ENCODE measurements at places on chromosomes 2 and 18.

DNA sequence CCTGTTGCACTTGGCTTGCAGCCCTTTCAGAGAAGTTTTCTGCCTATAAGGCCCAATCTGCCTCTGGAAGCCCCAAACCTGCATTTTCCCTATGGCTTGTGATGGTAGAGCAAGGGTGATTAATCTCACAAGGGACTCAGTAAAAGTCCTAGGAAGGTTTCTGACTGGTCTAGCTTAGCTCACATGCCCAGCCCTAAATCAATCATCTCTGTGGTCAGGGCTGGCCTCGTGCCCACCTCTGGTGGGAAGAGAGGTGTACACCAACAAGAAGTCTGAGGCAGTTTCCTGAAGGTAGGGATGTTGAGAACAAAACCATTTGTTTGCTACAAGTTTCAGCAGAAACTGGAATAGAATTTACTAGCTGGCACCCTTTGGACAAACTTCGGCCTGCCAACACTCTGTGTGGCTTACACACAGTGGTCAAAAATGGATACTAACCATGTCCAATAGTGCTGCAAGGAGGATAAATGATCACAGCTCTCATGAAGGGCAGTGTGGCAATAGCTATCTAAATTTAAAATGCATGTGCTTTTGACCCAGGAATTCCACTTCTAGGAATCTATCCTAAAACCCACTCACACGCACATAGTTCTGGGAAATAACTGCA is 96.4 kb downstream of the EN1 start:
- DNase-seq, result no peak

- DNase-seq, result no peak
These were observed 378.5 kb upstream of the ID2 start for GRCh38 chr2:8303322-8303832.

DNA sequence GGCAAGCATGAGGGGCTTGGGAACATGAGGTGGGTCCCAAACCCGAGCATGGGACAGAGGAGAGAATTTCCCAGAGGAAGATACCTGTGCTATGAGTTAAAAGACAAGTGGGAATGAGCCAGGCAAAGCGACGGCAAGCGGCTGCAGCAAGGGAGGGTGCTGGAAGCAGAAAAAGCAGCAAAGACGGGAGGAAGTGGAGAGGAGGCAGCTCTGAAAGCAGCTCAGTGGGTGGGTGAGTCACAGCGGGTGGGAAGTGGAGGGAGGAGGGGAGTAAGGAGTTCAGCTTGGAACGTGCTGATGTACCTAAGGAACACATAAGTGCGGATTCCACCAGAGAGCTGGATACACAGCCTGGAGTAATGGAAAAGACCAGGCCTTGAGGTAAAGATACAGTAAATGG is 41.4 kb downstream of the THUMPD2 start:
- DNase-seq, result no peak

- no peak for DNase-seq
These were observed 80.1 kb upstream of the ASAP2 start for GRCh38 chr2:9126540-9126939.

DNA sequence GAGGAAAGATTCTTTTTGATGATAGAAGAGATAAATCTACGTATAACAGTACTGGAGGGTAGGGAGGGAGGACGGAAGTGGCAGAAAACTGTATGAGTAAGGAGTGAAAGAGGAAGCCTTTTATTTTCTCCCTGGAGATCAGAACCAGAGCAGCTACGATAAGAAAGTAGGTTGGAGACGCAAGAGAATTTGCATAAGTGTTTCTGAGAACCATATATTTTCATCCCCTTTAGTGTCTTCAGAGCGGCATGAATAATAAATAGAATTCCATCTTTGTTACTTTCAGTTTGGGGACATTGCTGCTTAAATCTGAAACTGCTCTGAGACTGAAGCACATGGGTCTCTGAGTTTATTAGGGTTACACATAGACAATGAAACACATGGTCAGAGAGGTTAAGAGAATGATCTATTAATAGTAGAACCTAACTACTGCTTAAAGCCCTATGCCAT is 230.2 kb upstream of the TNP1 start:
- DNase-seq, result no peak

DNA sequence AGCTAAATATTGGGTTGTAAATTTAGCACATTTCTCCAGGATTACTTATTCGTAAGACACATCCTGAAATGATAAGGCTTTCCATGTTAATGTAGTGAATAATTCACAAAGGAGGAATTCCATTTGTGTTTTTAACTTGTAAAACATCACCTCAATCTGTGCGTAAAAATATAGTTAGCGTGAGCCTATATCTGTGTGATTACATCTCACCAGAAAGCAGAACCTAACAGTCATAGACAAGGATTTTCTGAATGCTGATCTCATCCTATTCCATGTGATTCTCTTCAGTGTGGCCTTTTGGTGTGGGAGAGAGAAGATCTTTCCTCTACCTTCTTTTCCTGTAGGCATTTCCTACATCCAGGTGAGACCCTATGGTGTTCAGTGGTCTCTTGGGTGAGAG is 263.2 kb upstream of the RASGRP3 start:
- DNase-seq, result no peak

DNA sequence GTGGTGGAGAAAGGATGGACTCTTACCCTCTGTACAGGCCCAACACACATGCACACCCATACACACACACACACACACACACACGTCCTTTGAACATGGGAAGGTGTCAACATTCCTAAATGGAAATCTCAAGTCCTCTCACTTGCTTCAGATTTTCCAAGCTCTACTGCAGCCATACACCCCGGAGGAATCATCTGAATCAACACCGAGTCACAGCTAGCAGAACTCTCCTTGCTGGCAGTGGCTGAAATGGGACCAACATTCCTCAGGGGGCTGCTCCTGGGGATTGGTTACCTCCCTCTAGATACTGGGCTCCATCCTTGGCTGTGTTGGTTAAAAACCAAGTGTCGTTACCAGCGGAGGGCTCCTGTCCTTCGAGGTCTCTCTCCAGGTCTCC is 112.7 kb downstream of the BCL11A start:
- DNase-seq, result no peak

- DNase-seq, result no peak
These were observed 40.2 kb upstream of the NEB start for GRCh38 chr2:151774506-151774905.

DNA sequence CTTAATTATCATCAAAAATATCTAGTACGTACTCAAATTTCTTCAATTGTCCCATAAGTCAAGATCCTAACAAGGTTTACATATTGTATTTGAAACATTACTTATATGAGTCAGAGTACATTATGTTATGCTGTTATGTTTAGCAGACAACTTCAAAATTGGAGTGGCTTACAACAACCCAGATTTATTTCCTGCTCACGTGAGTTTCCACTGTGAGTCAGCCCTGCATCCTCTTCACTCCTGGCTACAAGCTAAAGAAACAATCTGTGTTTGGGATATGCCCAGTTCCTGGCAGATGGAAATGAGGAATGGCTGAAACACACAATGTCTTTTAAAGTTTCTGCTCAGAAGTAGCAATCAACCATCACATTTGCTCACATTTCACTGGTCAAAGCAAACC is 31.5 kb upstream of the TANC1 start:
- no peak for DNase-seq

GRCh38 chr18:26442126-26442525 is 106.2 kb downstream of the KCTD1 start:
- DNase-seq, result no peak

- DNase-seq, result no peak
These were observed 61.2 kb downstream of the FAM171B start for GRCh38 chr2:186755066-186755465.

- no peak for DNase-seq
These were observed 357.4 kb upstream of the ACVR2A start for GRCh38 chr2:147487286-147487977.

DNA sequence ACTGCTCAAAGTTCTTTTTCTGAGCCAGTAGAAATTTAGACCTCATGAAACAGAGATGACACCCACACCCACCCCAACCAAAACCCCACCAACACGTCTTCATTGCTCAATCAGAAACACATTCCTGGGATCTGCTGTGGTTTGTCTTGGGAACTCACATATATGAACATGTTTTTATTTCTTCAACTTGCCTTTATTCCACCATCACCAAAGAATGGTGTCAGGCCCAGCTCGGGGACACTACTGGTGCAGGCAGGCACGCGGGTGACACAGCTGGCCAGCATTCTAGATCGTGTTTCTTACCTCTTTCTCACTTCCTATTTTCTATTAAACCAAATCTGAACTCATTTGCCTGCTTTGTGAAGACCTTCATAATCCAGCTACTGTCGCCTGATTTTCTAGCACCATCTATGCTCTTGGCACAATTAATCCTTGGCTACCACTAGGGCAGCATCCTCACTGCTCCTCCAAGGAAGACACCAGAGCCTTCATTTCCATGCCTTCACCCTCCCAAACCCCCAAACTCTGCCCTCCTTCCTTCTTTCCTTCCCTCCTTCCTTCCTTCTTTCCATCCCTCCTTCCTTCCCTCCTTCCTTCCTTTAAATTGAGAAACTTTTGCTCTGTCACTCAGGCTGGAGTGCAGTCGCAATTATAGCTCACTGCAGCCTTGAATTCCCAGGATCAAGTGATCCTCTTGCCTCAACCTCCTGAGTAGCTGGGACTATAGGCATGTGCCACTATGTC is 157.1 kb downstream of the BCL2 start:
- no peak for DNase-seq

DNA sequence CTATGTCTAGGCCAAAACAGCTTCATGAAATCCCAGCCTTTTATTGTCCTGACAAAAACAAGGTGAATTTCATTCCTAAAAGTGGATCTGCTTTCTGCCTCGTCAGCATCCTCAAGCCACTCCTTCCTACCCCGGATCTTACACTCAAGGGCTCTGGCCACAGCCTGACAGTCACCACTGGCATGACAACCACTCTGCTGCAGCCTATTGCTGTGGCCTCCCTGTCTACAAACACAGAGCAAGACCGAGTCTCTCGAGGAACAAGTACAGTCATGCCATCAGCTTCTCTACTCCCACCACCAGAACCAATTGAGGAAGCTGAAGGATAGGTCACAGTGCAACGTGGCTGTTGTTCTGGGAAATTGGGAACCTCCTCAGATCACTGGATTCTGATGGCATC is 106.1 kb downstream of the ICA1L start:
- DNase-seq, result no peak

DNA sequence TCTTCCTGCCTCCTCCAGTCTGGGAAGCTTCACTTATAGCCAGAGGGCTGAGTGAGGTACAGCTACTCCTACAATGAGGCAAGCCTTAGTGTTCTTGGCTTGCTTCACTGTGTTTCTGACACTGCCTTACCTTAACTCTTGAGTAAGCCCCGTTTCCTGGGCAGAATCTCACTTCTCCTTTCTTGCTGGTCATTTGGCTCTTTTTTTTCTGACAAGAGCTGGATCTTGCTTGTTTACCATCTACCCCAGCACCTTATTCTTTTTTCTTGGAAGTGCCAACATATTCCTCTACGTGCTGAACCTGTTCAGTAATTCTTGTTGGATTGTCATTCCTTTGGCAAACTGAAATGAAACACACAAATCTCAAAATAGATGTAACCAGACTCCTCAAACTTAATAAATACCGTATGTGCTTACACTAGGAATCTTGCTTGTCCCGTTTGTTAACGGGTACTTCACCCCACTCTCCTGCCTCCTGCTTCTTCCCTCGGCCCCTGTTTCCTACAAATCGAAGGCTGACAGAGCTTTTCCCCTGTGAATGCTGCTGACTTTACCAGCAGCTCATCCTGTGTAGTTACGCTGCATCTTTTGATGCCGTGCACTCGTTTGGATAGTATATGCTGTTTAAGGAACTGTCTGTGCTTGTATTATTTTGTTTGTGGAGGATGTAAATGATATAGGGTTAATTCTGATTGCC is 132.2 kb downstream of the FMNL2 start:
- no peak for DNase-seq

DNA sequence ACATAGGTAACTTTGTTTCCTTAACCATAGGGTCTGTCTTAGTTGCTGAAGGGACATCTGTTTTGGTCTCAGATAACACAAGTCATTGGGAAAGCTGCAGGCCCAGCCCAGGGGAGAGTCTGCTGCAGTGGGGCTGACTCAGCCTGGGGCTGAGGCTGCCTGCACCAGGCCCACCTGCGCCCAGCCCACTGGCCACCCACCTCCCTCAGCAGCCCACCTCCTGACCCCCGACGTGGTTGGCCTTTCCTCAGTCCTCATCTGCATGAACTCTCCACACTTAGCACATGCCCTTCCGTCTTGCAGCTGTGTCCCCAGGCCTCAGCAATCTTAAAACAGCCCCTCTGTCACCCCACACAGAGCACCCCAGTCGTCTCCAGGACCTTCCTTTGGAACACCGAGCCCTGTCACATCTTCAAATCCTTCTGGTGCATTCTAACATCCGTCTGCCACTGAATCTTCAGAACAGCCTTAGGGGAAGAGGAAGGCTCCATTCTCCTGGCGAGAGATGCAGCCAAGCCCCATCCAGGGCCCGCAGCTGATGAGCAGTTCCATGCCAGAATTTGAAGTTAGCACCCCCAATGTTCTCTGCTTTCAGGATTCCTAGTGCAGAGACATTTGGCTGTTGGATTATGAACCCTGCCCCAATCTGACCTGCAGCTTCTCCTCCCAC is 231.4 kb downstream of the SEPTIN10 start:
- no peak for DNase-seq

DNA sequence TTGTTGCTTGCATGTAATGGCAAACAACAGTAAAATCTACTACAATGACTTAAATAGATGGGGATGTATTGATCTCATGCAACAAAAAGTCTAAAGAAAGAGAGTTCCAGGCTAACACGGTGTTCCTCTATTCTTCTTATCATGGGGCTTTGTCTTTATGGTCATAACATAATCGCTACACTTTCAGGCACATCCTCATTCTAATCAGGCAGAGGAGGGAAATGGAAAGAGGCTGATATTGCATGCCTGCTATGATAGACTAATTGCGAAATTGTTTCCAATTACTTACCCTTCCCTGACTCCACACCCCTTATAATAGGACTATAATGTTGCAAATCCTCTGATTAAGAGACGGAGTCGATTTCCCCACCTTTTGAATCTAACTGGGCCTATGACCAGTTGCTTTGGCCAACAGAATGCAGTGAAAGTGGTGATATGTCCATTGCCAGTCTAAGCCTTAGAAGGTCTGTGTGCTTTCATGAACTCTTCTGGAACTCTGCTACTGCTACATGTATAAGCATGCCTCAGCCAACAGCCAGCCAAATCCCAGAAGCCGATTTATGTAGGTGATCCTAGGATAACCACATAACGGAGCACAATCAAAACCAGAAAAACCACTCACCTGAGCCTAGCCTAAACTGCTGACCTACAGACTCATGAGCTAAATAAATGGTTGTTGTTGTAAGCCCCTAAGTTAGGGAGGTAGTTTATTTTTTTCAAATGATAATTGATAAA is 180.3 kb upstream of the TACR1 start:
- DNase-seq, result no peak

GRCh38 chr2:222146488-222146887 is 152.3 kb downstream of the PAX3 start:
- no peak for DNase-seq

GRCh38 chr18:11464129-11464528 is 145.3 kb upstream of the SLC35G4 start:
- no peak for DNase-seq

DNA sequence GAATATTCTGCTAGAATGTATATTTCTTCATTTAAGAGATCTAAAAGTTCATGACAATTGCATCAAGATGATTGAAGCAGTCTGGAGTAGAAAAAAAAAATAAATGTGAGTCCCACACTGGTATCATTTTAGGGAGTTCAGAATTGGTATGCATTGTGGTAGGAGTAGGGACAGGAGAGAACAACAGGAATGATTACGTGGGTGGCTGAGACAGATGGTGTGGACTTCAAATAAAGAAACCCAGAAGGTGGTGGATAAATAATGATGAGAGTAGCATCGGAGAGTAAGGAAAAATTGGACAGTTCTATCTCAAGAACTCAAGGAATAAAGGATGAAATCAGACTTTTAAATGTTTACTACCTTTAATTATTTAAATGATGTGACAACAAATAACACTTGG is 289.6 kb downstream of the GALNT13 start:
- DNase-seq, result no peak

- no peak for DNase-seq
These were observed 610.2 kb upstream of the SYT4 start for GRCh38 chr18:43887491-43887890.
